Activated CD8-positive, alpha-beta T cell treated with anti-CD3 and anti-CD28 coated beads, Interleukin-2, amount 10 ng/mL, durations not matched to agents 7 days and 5 days (primary cell): ENCODE measurements at places on chromosomes 4 and X. TPM values are rescaled to one million over a fixed set of nuclear protein-coding genes. Genes with fewer than 3 reads are reported as not detected.

The UGT2B10 gene
- total RNA-seq = not detected

The SYTL5 gene
- not detected for total RNA-seq

- no peak for DNase-seq
Measured at GRCh38 chr4:147958057-147958456, 226.2 kb downstream of the ARHGAP10 start.

DNA sequence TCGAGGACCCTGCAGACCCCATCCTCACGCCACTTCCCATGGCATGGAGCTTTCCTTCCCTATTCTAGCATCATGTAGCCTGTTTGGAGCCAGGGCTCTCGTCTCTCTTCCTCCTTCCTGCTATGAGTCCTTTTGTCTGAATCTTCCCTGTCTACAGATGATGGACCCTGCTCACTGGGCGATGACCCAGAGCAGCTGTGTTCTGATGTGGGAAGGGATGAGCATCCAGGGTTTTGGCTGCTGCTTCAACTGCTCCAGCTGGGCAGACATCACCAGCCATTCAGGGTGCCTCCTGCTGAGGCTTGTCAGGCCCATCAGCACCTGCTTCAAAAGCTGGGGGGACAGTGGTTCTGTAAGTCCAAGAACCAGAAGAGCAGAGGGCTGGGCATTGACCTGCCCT is 3.2 kb upstream of the CCKAR start:
- DNase-seq = no peak

- DNase-seq = no peak
Measured at GRCh38 chr4:85812776-85813175, 337.8 kb downstream of the ARHGAP24 start.

The MUC7 gene
- not detected for total RNA-seq

- DNase-seq = no peak
Measured at GRCh38 chr4:978957-979701, 5.8 kb upstream of the DGKQ start.

GRCh38 chrX:154603438-154604430 is 15.3 kb downstream of the CTAG1B start:
- no peak for DNase-seq

- DNase-seq = no peak
Measured at GRCh38 chrX:43974741-43975465, 1.7 kb upstream of the NDP start.

DNA sequence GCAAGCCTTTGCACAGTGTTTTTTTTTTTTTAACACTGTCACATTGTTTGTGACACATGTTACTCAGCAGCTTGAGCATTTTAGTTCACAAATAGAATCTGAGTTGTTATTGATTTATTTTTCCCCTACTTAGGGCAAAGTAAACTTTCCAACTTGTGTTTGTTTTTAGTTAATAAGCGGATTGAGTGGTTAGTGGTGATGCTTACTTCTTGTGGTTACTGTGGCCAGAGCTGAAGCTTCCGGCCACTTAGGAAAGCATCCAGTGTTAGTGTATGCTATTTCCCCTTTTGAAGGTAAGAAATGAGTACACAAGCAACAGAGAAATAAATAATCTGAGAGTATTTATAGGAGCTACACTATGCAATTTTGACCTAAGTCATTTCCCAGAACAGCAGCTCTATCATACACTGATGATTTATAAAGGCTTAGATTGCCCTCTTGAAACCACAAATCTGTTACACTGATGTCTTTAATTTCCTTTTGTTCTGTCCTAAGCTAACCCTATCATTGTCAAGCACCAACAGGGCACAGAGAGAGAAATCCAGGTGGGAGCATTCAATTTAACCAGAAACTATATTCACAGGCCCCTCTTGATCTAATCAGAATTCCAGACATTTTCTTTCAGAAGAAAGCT is 2464.6 kb downstream of the PCDH7 start:
- no peak for DNase-seq

DNA sequence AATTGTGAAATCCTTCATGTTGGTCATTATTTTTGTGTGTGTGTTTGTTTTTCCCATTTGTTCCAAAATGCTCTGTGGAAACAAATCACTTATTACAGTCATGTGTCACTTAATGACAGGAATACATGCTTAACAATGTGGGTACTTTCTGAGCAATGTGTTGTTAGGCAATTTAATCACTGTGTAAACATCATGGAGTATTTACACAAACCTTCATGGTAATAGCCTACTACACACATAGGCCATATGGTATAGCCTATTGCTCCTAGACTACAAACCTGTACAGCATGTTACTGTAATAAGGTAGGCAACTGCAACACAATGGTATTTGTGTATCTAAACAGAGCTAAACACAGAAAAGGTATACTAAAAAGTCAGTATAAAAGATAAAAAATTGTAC is 388.9 kb upstream of the PPP1R2C start:
- DNase-seq = no peak

DNA sequence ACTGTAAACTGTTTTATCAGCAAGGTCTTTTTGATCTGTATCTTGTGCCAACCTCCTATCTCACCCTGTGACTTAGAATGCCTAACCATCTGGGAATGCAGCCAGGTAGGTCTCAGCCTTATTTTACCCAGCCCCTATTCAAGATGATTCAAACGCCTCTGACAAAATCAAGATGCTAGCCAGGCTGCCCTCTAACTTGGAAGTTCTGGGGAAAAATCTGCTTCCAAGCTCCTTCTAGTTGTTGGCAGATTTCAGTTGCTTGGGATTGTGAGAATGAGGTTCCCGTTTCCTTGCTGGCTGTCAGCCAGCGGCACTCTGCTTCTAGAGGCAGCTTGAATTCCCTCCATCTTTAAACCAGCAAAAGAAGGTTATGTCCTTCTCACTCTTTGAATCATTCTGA is 34.7 kb downstream of the LUZP4 start:
- no peak for DNase-seq

The CRMP1 gene
- total RNA-seq = not detected

DNA sequence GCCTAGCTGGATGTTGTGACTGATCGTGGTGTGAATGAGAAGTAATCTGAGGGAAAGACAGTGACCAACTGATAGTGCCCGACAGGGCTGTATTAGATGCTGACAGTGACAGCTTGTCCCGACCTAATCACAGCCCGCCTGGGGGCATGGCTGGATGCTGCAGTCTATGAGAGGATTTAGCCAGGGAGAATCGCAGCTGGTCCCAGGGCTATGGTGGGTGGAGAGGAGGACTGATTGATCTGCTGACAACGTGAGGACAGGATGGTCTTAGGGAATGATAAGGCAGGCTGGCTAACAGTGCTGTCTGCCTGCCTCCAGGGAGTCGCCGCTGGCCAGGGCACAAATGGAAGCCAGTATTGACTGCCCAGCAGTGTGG is 621 bp upstream of the SUV39H1 start:
- no peak for DNase-seq

DNA sequence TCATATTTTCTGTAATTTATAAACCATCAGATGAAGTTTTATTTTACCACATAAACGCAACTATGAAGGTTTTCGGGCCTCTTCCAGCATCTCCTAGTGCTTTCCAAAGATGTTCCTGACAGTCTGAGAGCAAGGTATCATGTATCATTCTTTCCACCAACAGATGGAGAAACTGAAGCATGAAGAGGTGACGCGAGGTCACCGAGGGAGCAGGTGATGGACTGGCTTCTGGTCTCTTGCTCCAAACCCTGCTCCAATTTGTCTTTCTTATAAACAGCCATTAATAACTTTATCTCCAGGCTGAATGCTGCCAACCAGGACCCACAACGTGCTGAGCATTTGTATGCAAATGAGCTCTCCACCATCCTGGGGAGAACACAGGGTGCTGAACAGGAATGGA is 86.3 kb upstream of the MAML3 start:
- no peak for DNase-seq

DNA sequence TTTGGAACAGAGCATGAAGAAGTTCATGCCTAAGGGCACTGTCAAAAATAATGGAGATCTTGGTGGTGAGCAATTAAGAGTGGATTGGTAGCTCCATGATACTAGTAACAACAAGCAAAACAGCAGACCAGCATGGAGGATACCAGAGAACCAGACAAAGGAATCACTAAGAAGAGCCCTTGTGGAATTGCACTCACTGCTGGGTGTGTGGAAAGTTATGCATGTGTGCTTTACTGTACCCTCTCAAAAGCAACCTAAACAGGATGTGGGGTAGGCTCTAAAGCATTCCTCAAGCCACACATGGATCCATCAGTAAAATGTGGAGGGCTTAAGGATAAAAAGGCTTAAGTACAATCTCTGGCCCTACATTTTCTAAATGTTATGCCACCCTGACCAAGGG is 69.5 kb downstream of the AR start:
- DNase-seq = no peak

- no peak for DNase-seq
Measured at GRCh38 chrX:121322159-121322558, 274.7 kb downstream of the GLUD2 start.

- no peak for DNase-seq
Measured at GRCh38 chr4:30757357-30757756, 37.2 kb downstream of the PCDH7 start.

The CWH43 gene
- total RNA-seq = not detected

DNA sequence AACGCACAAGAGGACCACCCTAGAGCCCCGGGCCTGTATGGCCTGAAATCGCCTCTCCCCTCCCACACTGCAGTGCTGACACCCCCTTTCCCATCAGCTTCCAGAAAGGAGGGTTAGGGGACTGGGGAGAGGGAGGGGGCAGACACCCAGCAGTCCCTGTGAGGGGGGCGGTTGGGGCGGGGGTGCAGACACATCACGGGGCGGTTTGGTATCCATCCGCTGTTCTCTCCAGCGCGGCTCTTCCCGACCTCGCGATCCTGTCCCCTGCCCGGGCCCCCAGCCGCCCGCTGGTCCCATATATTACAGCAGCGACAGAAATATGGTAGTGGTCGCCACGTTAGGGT is 404 bp upstream of the GPRASP2 start:
- no peak for DNase-seq

The ANTXR2 gene
- 18.0 TPM for total RNA-seq

The VEGFD gene
- total RNA-seq = not detected

The CXCL11 gene
- total RNA-seq = not detected

The RASGEF1B gene
- total RNA-seq = 2.4 TPM

The ZNF595 gene
- 2.8 TPM for total RNA-seq

DNA sequence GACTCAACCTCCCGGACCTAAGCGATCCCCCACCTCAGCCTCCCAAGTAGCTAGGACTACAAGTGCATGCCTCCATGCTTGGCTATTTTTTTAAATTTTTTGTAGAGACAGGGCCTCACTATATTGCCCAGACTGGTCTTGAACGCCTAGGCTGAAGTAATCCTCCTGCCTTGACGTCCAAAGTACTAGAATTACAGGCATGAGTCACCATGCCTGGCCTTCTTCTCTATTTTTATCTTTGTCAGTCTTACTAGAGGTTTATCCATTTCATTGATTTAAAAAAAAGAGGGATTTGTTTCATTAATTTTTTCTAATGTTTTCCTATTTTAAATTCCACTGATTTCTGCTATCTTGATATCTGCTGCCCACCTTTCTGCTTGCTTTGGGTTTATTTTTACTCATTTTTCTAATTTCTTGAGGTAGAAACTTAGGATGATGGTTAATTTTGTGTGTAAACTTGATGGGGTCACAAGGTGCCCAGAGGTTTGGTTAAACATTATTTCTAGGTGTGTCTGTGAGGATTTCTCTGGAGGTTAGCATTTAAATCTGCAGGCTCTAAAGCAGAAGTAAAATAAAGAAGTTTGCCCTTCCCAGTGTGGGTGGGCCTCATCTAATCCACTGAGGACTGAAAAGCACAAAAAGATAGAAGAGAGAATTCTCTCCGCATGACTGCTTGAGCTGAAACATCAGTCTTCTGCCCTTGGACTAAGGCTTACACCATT is 116.2 kb upstream of the DCLK2 start:
- no peak for DNase-seq

DNA sequence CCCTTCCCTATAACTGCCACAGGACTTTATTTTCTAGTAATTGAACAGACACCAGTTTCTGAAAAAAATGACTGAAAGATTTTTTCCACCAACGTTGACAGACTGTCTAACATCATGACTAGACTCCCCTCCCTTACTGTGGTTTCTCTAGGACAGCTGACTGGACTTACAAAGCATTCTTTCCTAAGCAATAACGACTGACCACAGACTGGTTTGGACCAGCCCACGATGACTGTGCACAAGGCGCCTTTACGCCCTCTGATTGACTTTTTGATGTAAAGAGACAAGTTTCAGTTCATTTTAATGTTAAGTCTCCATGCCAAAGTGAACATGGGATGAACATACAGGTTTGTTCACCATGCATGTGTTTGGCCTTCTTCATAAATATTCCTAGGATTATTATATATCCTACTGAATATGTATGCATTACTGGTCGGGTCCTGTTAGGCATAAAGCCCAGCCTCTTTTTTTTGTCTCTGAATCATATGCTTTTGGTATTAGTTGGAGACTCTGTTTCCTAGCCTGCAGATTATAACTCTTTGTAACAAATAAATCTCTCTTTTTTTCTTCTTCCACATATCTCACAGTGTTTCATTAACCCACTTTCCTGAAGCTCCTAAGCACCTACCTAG is 50.5 kb upstream of the UGT2B4 start:
- no peak for DNase-seq

- no peak for DNase-seq
Measured at GRCh38 chrX:68878977-68879645, 50.3 kb downstream of the EFNB1 start.

GRCh38 chr4:158186815-158187214 is 14.0 kb upstream of the GASK1B start:
- DNase-seq = no peak

GRCh38 chr4:140874056-140874455 is 117.9 kb upstream of the TBC1D9 start:
- DNase-seq = no peak
